Transverse colon (tissue), 4 donors: ENCODE measurements at places on chromosomes 7 and 10. TPM values are rescaled to one million over a fixed set of nuclear protein-coding genes. Genes with fewer than 3 reads are reported as not detected.

SLC18A2 gene
- total RNA-seq = 0.64 TPM

ANXA8L1 gene
- total RNA-seq = not detected

ZNF467 gene
- total RNA-seq = 5.6 TPM

TBATA gene
- total RNA-seq = not detected

PAX4 gene
- 0.41 TPM for total RNA-seq

IL6 gene
- total RNA-seq = 1.9 TPM

ACHE gene
- 3.8 TPM for total RNA-seq

TMEM273 gene
- 18.4 TPM for total RNA-seq

HTRA1 gene
- 27.9 TPM for total RNA-seq

GRCh38 chr7:112411186-112411795 lies 39.0 kb upstream of the IFRD1 start:
- H3K36me3 ChIP-seq = no peaks in the 10 kb centered on the region
- no peak overlapping the region for H3K27ac ChIP-seq
- no peaks in the 10 kb centered on the region for H3K27me3 ChIP-seq
- H3K4me3 ChIP-seq = no peak overlapping the region
- peak; percentile 14 for DNase-seq
- peaks cover 6% of the 10 kb centered on the region for H3K4me1 ChIP-seq

GRCh38 chr10:62437696-62438095 lies 63.5 kb downstream of the ZNF365 start:
- no peak overlapping the region for H3K4me3 ChIP-seq
- DNase-seq = no peak
- no peaks in the 10 kb centered on the region for H3K4me1 ChIP-seq
- H3K27me3 ChIP-seq = no peaks in the 10 kb centered on the region
- no peaks in the 10 kb centered on the region for H3K36me3 ChIP-seq

DNA sequence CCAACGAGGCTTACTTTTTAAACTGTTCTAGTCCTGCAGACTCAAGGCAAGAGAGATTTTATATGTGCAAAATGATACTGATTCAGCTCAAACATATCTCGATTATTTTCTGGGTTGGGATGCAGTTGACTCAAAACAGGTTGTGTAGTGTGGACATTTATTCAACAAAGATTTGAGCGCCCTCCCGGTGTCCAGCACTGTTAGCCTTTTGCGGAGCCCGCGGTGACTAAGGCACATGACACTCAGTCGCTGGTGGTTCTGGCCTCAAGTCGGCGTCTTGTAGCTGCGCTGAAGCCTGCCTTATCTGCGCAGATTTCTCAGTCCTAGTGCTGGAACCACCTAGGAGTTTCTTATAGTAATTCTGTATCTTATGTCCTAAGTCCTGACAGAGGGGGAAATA lies 938 bp upstream of the CADPS2 start:
- peak overlapping the region; percentile 91 for H3K27ac ChIP-seq
- H3K4me1 ChIP-seq = peaks cover 15% of the 10 kb centered on the region
- peak; percentile 62 for DNase-seq
- H3K4me3 ChIP-seq = peak overlapping the region; percentile 71
- no peaks in the 10 kb centered on the region for H3K36me3 ChIP-seq

- H3K27ac ChIP-seq = no peak overlapping the region
- H3K36me3 ChIP-seq = no peaks in the 10 kb centered on the region
- H3K27me3 ChIP-seq = no peaks in the 10 kb centered on the region
- peak; percentile 11 for DNase-seq
These were observed 22.2 kb downstream of the LIPK start for GRCh38 chr10:88728107-88728763.

GRCh38 chr10:34723750-34724149 lies 91.3 kb downstream of the PARD3 start:
- no peaks in the 10 kb centered on the region for H3K36me3 ChIP-seq
- H3K27ac ChIP-seq = no peak overlapping the region
- H3K4me1 ChIP-seq = peaks cover 13% of the 10 kb centered on the region
- H3K4me3 ChIP-seq = no peak overlapping the region

DNA sequence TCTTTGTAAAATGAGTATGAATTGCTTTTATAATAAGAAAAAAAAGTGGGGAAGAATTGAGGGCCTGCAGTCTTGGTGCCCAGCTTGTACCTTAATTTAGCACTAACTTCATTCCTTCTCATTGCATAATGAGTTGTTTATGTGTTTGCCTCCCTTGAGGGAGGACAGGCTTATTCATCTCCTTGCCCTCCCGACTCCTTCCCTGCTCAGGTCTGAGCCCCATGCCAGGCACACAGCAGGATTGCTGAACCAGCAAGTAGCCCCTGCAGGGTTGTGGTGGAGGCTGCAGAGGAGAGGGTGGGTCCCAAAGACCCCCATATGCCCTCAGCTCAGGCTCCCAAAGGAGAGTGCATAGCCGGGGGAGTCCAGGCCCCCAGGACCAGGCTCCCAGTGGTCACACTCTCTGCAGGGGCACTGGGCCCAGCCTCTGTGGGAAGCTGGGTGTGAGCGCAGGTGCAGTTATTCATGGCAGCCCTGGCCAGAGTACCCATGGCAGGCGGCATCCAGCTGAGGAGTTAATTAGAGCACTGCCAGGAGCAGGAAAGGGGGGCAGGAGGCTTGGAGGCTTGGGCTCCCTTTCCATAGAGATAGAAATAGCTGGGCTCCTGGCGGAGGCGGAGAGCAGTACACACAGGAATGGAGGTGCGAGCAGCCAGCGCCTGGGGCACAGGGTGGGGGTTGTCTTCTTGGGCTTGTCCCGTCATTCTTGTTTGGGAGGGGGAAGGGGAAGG lies 28.2 kb upstream of the GOLGA7B start:
- H3K4me1 ChIP-seq = no peaks in the 10 kb centered on the region
- H3K27me3 ChIP-seq = peaks cover 8% of the 10 kb centered on the region
- H3K36me3 ChIP-seq = no peaks in the 10 kb centered on the region
- no peak overlapping the region for H3K4me3 ChIP-seq
- H3K27ac ChIP-seq = no peak overlapping the region

- H3K36me3 ChIP-seq = no peaks in the 10 kb centered on the region
- H3K4me3 ChIP-seq = no peak overlapping the region
- no peak overlapping the region for H3K27ac ChIP-seq
- no peaks in the 10 kb centered on the region for H3K4me1 ChIP-seq
- no peaks in the 10 kb centered on the region for H3K27me3 ChIP-seq
These were observed 8.4 kb downstream of the CPA2 start for GRCh38 chr7:130274983-130275591.

DNA sequence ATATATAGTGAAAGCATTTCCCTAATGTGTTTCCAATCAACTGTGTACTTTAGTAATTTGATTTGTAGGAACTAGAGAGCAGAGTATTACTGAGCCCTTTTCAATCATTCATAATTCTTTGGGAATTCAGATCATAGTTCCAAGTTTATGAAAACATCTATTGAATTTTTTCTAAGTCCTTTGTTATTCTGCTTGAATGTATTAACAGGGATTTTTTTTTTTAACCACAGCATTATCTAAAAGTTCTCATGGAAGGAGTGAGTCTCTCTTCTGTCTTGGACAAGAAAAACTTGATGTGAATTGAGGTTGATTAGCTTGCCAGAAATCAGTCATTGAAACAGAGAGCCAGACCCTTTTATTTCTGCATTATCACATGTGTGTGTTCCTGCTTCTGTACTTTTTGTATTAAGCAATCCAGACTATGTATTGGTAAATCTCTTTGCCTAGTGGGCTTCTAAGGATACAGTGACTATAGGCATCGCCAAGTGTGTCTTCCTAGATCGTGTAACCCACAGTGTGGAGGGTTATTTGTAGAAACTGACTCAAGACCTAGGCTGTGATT lies 59.9 kb downstream of the BMPER start:
- no peaks in the 10 kb centered on the region for H3K36me3 ChIP-seq
- H3K4me1 ChIP-seq = no peaks in the 10 kb centered on the region
- no peak overlapping the region for H3K27ac ChIP-seq
- DNase-seq = no peak

GRCh38 chr10:14616465-14616864 lies 158.2 kb downstream of the FAM107B start:
- H3K36me3 ChIP-seq = no peaks in the 10 kb centered on the region
- H3K27ac ChIP-seq = no peak overlapping the region
- H3K4me3 ChIP-seq = no peak overlapping the region
- DNase-seq = no peak
- no peaks in the 10 kb centered on the region for H3K27me3 ChIP-seq

GRCh38 chr10:58189269-58189668 lies 78.4 kb downstream of the IPMK start:
- H3K27ac ChIP-seq = no peak overlapping the region
- DNase-seq = no peak
- H3K27me3 ChIP-seq = no peaks in the 10 kb centered on the region
- H3K4me1 ChIP-seq = no peaks in the 10 kb centered on the region
- H3K36me3 ChIP-seq = no peaks in the 10 kb centered on the region
- no peak overlapping the region for H3K4me3 ChIP-seq

- H3K4me3 ChIP-seq = no peak overlapping the region
- H3K27me3 ChIP-seq = no peaks in the 10 kb centered on the region
- H3K27ac ChIP-seq = no peak overlapping the region
These were observed 17.0 kb upstream of the NUP42 start for GRCh38 chr7:23164846-23165245.

- H3K27me3 ChIP-seq = no peaks in the 10 kb centered on the region
- no peak for DNase-seq
- H3K36me3 ChIP-seq = no peaks in the 10 kb centered on the region
- no peak overlapping the region for H3K27ac ChIP-seq
- H3K4me1 ChIP-seq = no peaks in the 10 kb centered on the region
These were observed 273.7 kb downstream of the GLRX3 start for GRCh38 chr10:130409931-130410330.

- H3K4me3 ChIP-seq = no peak overlapping the region
- no peaks in the 10 kb centered on the region for H3K27me3 ChIP-seq
- no peak for DNase-seq
These were observed 38.6 kb downstream of the GBF1 start for GRCh38 chr10:102283890-102284289.

GRCh38 chr7:299169-299568 lies 9.2 kb downstream of the FOXL3 start:
- H3K36me3 ChIP-seq = no peaks in the 10 kb centered on the region
- peaks cover 12% of the 10 kb centered on the region for H3K27me3 ChIP-seq
- no peak overlapping the region for H3K27ac ChIP-seq
- no peak for DNase-seq

DNA sequence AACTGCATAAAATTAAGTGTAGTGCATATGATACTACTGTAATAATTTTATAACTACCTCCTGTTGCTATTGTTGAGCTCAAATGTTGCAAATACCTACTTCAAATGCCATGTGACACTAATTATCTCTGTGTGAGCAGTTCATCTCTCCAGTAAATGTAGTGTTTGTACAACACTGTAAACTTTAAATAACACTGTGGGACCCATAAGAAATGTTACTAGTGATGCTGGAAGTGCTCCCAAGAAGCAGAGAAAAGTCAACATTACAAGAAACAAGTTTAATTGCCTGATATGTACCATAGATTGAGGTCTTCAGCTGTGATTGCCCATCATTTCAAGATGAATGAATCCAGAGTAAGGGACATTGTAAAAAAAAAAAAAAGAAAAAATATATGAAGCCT lies 39.9 kb downstream of the RALA start:
- no peaks in the 10 kb centered on the region for H3K36me3 ChIP-seq
- no peak for DNase-seq
- no peaks in the 10 kb centered on the region for H3K27me3 ChIP-seq
- H3K4me1 ChIP-seq = peaks cover 12% of the 10 kb centered on the region
- no peak overlapping the region for H3K27ac ChIP-seq

- H3K36me3 ChIP-seq = no peaks in the 10 kb centered on the region
- H3K4me3 ChIP-seq = no peak overlapping the region
- no peaks in the 10 kb centered on the region for H3K27me3 ChIP-seq
- peak overlapping the region; percentile 12 for H3K27ac ChIP-seq
These were observed 655.0 kb upstream of the MGMT start for GRCh38 chr10:128812000-128812399.

- no peaks in the 10 kb centered on the region for H3K4me1 ChIP-seq
- DNase-seq = no peak
- no peaks in the 10 kb centered on the region for H3K27me3 ChIP-seq
- no peaks in the 10 kb centered on the region for H3K36me3 ChIP-seq
- no peak overlapping the region for H3K4me3 ChIP-seq
These were observed 114.8 kb upstream of the NPY start for GRCh38 chr7:24169077-24169624.

GRCh38 chr10:12067336-12067735 lies 1.4 kb upstream of the DHTKD1 start:
- DNase-seq = no peak
- H3K4me3 ChIP-seq = no peak overlapping the region
- H3K27ac ChIP-seq = no peak overlapping the region
- H3K36me3 ChIP-seq = no peaks in the 10 kb centered on the region
- H3K27me3 ChIP-seq = no peaks in the 10 kb centered on the region

DNA sequence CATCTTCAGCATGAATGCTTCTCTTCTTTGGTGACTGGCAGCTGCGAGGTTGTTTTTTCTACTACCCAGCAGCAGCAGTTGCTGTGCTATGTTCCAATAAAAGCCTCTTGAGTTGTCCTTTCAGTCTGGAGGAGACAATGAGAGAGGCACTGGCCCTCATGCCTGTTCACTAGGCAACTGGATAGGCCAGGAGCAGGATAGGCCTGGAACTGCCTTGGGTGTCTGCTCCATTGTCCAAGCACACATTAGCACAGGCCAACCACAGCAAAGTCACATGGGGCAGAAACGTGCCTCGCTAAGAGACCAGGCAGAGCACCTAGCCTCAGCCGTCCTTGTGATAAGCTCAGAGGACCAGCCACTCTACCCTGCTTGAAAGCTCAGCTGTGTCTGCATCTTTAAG lies 76.9 kb upstream of the PDCD4 start:
- H3K4me1 ChIP-seq = peaks cover 9% of the 10 kb centered on the region
- H3K36me3 ChIP-seq = no peaks in the 10 kb centered on the region
- H3K27ac ChIP-seq = peak overlapping the region; percentile 59
- no peaks in the 10 kb centered on the region for H3K27me3 ChIP-seq
- no peak overlapping the region for H3K4me3 ChIP-seq
- DNase-seq = no peak

GRCh38 chr7:105619590-105619989 lies 38.3 kb upstream of the EFCAB10 start:
- no peak for DNase-seq
- H3K27ac ChIP-seq = no peak overlapping the region
- peaks cover under 1% of the 10 kb centered on the region for H3K36me3 ChIP-seq
- H3K27me3 ChIP-seq = no peaks in the 10 kb centered on the region
- H3K4me1 ChIP-seq = no peaks in the 10 kb centered on the region
- H3K4me3 ChIP-seq = no peak overlapping the region

- H3K27ac ChIP-seq = peak overlapping the region; percentile 50
- DNase-seq = no peak
- H3K4me1 ChIP-seq = peaks cover 21% of the 10 kb centered on the region
- no peaks in the 10 kb centered on the region for H3K27me3 ChIP-seq
- H3K36me3 ChIP-seq = no peaks in the 10 kb centered on the region
These were observed 36.4 kb downstream of the GDI2 start for GRCh38 chr10:5776881-5777197.
